ENCODE measurements at places on chromosomes 6 and 20.

DNA sequence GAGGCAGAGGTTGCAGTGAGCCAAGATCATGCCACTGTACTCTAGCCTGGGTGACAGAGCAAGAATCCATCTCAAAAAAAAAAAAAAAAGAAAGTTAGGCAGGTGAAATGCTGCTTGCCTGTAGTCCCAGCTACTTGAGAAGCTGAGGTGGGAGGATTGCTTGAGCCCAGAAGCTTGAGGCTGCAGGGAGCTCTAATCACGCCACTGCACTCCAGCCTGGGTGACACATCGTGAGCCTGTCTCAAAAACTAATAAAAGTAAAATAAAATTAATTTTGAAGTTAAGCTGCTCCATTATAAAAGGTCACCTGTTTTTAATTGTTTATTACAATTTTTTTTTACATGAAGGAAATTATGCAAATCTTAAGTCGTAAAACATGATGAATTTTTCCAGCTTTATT, 23.2 kb upstream of the SAMHD1 start:
- no peaks in the 10 kb centered on the region for H3K27me3 ChIP-seq
- DNase-seq = no peak
- no peaks in the 10 kb centered on the region for H3K36me3 ChIP-seq
- H3K27ac ChIP-seq = no peak overlapping the region
- no peaks in the 10 kb centered on the region for H3K4me1 ChIP-seq
- H3K4me3 ChIP-seq = no peak overlapping the region

GRCh38 chr6:42138630-42139619, 3.5 kb downstream of the C6orf132 start:
- no peaks in the 10 kb centered on the region for H3K36me3 ChIP-seq
- no peak overlapping the region for H3K4me3 ChIP-seq
- peaks cover 20% of the 10 kb centered on the region for H3K4me1 ChIP-seq

- H3K36me3 ChIP-seq = peaks cover 36% of the 10 kb centered on the region
- no peak overlapping the region for H3K27ac ChIP-seq
- DNase-seq = no peak
- no peak overlapping the region for H3K4me3 ChIP-seq
- H3K27me3 ChIP-seq = no peaks in the 10 kb centered on the region
Observed at GRCh38 chr6:126015863-126016262, 29.5 kb downstream of the TRMT11 start.

GRCh38 chr6:24183584-24183983, 57.6 kb downstream of the NRSN1 start:
- no peak overlapping the region for H3K4me3 ChIP-seq
- DNase-seq = no peak

- H3K36me3 ChIP-seq = no peaks in the 10 kb centered on the region
- no peak for DNase-seq
- no peak overlapping the region for H3K4me3 ChIP-seq
- no peaks in the 10 kb centered on the region for H3K27me3 ChIP-seq
- H3K27ac ChIP-seq = no peak overlapping the region
- no peaks in the 10 kb centered on the region for H3K4me1 ChIP-seq
Observed at GRCh38 chr20:52624281-52624680, 347.9 kb upstream of the TSHZ2 start.

DNA sequence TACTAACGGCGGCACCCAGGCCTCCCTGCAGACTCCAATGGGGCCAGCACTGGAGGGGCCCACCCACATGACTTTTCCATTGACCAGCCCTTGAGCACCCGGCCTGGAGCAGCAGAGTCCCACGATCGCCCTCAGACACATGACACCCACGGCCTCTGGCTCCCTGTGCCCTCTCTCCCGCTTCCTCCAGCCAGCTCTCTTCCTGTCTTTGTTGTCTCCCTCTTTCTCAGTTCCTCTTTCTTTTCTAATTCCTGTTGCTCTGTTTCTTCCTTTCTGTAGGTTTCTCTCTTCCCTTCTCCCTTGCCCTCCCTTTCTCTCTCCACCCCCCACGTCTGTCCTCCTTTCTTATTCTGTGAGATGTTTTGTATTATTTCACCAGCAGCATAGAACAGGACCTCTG, 26.1 kb upstream of the FANCE start:
- H3K36me3 ChIP-seq = peaks cover 52% of the 10 kb centered on the region
- peaks cover 53% of the 10 kb centered on the region for H3K4me1 ChIP-seq
- no peak for DNase-seq
- no peak overlapping the region for H3K4me3 ChIP-seq
- H3K27me3 ChIP-seq = no peaks in the 10 kb centered on the region

GRCh38 chr6:136073216-136073615, 176.9 kb downstream of the MTFR2 start:
- H3K4me3 ChIP-seq = no peak overlapping the region
- H3K4me1 ChIP-seq = 0 out of 2 replicates have a peak, but pooled peaks cover 5% of the 10 kb centered on the region
- no peaks in the 10 kb centered on the region for H3K36me3 ChIP-seq

- no peak overlapping the region for H3K27ac ChIP-seq
- no peaks in the 10 kb centered on the region for H3K4me1 ChIP-seq
- no peak overlapping the region for H3K4me3 ChIP-seq
- H3K36me3 ChIP-seq = no peaks in the 10 kb centered on the region
- no peak for DNase-seq
Observed at GRCh38 chr6:115323001-115323400, 737.7 kb downstream of the FRK start.

DNA sequence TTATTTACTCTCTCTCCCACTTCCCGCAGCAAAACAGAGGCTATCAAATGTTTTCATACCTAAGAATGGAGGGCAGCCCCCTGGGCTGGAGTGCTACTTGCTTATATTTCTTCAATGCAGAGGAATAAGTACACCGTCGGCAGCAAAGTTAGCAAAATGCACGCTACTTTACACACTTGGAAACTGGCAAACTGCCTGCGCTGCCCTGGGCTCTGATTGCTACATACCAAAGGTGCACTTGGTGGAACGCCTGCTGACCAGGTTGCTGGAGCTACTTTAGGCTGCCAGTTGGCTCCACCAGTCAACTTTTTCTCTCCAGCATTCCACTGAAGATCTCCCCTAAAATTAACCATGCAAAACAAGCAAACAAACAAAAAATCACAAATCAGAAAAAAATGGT, 62.4 kb downstream of the PRSS35 start:
- no peak for DNase-seq
- H3K27me3 ChIP-seq = no peaks in the 10 kb centered on the region
- no peaks in the 10 kb centered on the region for H3K4me1 ChIP-seq
- no peaks in the 10 kb centered on the region for H3K36me3 ChIP-seq

GRCh38 chr6:114142258-114142657, 171.3 kb upstream of the HDAC2 start:
- no peak overlapping the region for H3K4me3 ChIP-seq
- DNase-seq = no peak
- H3K27me3 ChIP-seq = no peaks in the 10 kb centered on the region
- H3K4me1 ChIP-seq = peaks cover 16% of the 10 kb centered on the region

DNA sequence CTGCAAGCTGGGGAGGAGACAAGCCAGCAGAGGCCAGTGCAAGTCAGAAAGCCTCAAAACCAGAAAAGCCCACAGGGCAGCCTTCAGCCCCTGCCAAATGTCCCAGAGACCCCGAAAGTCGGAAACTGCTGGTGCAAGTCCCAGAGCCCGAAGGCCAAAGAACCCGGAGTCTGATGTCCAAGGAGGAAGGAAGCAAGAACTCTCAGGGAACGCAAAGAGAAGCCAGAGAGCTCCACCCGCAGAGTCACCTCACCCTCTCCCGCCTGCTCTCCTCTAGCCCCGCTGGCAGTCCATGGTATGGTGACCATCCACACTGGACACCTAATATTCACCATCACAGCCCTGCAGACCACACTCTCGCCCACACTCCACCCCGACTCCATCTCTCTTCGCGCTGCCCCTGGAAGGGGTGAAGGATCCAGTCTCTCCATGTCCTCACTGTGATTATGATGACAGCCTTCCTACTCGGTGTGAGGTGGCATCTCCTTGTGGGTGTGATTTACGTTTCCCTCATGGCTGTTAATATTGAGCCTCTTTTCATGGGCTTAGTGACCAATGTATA, 10.6 kb downstream of the ULBP3 start:
- H3K4me1 ChIP-seq = no peaks in the 10 kb centered on the region
- H3K27me3 ChIP-seq = peaks cover 10% of the 10 kb centered on the region
- H3K27ac ChIP-seq = no peak overlapping the region
- peaks cover 4% of the 10 kb centered on the region for H3K36me3 ChIP-seq
- H3K4me3 ChIP-seq = no peak overlapping the region

- no peak overlapping the region for H3K27ac ChIP-seq
- no peaks in the 10 kb centered on the region for H3K36me3 ChIP-seq
- peaks cover 4% of the 10 kb centered on the region for H3K27me3 ChIP-seq
Observed at GRCh38 chr20:45294659-45295058, 12.0 kb upstream of the RBPJL start.

GRCh38 chr6:68087399-68088133, 547.5 kb upstream of the ADGRB3 start:
- H3K4me1 ChIP-seq = no peaks in the 10 kb centered on the region
- no peak overlapping the region for H3K4me3 ChIP-seq
- H3K36me3 ChIP-seq = no peaks in the 10 kb centered on the region
- no peak overlapping the region for H3K27ac ChIP-seq
- DNase-seq = no peak

- H3K36me3 ChIP-seq = peaks cover 29% of the 10 kb centered on the region
- H3K4me3 ChIP-seq = no peak overlapping the region
- H3K4me1 ChIP-seq = peaks cover 31% of the 10 kb centered on the region
- H3K27ac ChIP-seq = no peak overlapping the region
Observed at GRCh38 chr6:117513778-117514365, 31.4 kb downstream of the DCBLD1 start.

GRCh38 chr20:25050501-25051350, 7.2 kb downstream of the ACSS1 start:
- no peak overlapping the region for H3K27ac ChIP-seq
- H3K36me3 ChIP-seq = no peaks in the 10 kb centered on the region
- DNase-seq = no peak
- no peak overlapping the region for H3K4me3 ChIP-seq
- no peaks in the 10 kb centered on the region for H3K27me3 ChIP-seq

GRCh38 chr6:111845441-111845871, 27.8 kb downstream of the FYN start:
- DNase-seq = no peak
- peaks cover 4% of the 10 kb centered on the region for H3K36me3 ChIP-seq
- H3K4me3 ChIP-seq = no peak overlapping the region

DNA sequence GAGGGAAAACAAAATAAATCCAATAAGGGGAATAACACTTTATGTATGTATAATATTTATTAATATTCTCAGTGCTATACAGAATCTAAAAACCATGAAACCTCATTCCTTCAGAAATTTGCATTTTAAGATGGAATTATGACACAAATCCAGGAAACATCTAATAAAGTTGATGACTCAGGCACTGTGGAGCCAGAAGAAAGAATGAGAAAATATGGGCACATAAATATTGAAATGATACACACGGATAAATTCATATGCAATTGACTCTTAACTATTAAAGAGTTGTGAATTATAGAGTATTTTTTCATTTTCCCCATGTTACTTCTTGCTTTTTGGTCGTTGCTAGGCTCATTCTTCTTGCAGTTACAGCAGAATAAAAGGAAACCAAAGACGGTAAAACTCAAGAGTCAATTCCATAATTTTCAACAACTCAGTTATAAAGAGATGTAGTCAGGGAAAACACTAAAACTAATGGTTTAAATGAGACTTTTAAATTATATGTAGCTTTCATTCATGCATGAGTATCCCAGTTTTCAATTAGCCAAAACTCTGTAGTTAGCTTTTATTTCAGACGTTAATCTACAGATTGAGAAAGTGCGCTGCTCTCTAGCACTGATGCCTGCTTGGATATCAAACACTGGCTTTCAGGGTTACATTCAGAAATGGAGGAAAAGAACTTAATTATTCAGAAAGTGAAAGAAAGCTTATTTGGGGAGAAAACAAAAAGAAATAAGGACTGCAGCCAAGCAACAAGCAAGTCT, 95.4 kb downstream of the ADGRB3 start:
- no peaks in the 10 kb centered on the region for H3K27me3 ChIP-seq
- H3K4me1 ChIP-seq = no peaks in the 10 kb centered on the region
- H3K4me3 ChIP-seq = no peak overlapping the region
- DNase-seq = no peak
- no peaks in the 10 kb centered on the region for H3K36me3 ChIP-seq

GRCh38 chr6:18187701-18188100, 32.5 kb downstream of the KDM1B start:
- H3K27ac ChIP-seq = no peak overlapping the region
- H3K4me3 ChIP-seq = no peak overlapping the region

- H3K4me1 ChIP-seq = no peaks in the 10 kb centered on the region
- no peak for DNase-seq
- no peaks in the 10 kb centered on the region for H3K27me3 ChIP-seq
- no peaks in the 10 kb centered on the region for H3K36me3 ChIP-seq
- H3K4me3 ChIP-seq = no peak overlapping the region
Observed at GRCh38 chr6:72755752-72756151, 133.9 kb downstream of the KCNQ5 start.

- no peaks in the 10 kb centered on the region for H3K27me3 ChIP-seq
- H3K4me3 ChIP-seq = no peak overlapping the region
- H3K4me1 ChIP-seq = peaks cover 41% of the 10 kb centered on the region
Observed at GRCh38 chr20:52496191-52496590, 304.6 kb upstream of the ZFP64 start.

- no peak overlapping the region for H3K4me3 ChIP-seq
- peak; percentile 81 for DNase-seq
- peaks cover 19% of the 10 kb centered on the region for H3K36me3 ChIP-seq
- H3K4me1 ChIP-seq = peaks cover 64% of the 10 kb centered on the region
- H3K27me3 ChIP-seq = no peaks in the 10 kb centered on the region
Observed at GRCh38 chr20:47318027-47318585, 38.4 kb downstream of the ZMYND8 start.

DNA sequence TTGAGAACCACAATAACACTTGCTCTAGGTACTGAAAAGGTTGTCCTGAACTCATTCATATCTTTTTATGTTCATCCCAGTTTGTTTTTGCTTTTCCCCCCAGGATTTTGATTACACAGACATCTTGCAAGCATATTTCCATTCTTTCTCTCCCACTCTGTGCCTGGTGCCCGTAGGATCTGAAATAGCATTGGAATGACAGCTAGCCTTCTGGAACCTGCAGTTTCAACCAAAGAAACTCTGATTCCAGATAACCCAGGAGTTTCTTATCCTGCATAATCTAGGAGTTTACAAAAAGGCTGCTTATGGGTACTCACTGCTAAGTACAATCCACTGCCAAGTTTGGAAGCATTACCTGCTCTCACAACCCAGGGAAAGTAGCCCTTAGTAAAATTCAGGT, 28.8 kb upstream of the PLCG1 start:
- no peak for DNase-seq
- no peak overlapping the region for H3K27ac ChIP-seq
- H3K27me3 ChIP-seq = no peaks in the 10 kb centered on the region
- H3K36me3 ChIP-seq = peaks cover 64% of the 10 kb centered on the region
- no peaks in the 10 kb centered on the region for H3K4me1 ChIP-seq
- no peak overlapping the region for H3K4me3 ChIP-seq
